Peyer's patch (tissue), 4 donors: ENCODE measurements at places on chromosomes 11 and 22. TPM values are rescaled to one million over a fixed set of nuclear protein-coding genes. Genes with fewer than 3 reads are reported as not detected.
A peak's percentile ranks its signal among the peaks of the same experiment; 100 is the strongest.

DNA sequence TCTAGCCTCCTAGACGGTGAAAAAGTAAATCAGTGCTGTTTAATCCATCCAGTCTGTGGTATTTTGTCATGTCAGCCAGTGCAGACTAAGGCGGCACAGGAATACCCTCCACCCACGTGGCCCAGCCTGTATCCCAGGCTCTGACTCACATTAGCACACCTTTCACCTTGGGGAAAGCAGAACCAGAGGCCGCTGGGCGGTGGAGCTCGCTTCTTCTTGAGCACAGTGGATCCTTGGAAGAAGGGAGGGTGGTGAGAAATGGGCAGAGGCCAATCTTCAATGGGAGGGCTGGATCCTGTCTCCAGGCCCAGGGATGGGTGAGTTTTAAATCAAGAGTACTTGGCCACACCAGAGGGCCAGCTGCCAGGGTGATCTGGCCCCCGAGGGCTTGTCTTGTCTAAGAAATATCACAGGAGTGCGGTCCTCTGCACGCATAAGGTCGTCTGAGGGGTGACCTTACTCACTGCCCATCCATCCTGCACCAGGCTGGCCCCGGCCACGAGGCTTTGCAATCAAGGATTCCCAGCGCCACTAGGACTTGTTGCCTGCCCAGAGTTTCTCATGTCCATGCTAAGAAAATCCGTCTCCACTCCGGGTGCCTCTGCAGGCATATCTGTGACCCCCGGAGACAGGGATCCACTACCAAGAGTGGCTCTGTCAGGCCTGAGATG is 658.5 kb downstream of the BRD1 start:
- DNase-seq, result no peak

DNA sequence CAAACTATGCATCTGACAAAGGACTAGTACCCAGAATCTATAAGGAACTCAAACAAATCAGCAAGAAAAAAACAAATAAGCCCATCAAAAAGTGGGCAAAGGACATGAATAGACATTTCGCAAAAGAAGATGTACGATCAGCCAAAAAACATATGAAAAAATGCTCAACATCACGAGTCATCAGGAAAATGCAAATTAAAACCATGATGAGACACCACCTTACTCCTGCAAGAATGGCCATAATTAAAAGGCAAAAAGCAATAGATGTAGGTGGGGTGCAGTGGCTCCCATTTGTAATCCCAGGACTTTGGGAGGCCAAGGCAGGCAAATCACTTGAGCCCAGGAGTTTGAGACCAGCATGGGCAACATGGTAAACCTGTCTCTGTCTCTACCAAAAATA is 10.4 kb upstream of the OR10V1 start:
- DNase-seq, result no peak

DNA sequence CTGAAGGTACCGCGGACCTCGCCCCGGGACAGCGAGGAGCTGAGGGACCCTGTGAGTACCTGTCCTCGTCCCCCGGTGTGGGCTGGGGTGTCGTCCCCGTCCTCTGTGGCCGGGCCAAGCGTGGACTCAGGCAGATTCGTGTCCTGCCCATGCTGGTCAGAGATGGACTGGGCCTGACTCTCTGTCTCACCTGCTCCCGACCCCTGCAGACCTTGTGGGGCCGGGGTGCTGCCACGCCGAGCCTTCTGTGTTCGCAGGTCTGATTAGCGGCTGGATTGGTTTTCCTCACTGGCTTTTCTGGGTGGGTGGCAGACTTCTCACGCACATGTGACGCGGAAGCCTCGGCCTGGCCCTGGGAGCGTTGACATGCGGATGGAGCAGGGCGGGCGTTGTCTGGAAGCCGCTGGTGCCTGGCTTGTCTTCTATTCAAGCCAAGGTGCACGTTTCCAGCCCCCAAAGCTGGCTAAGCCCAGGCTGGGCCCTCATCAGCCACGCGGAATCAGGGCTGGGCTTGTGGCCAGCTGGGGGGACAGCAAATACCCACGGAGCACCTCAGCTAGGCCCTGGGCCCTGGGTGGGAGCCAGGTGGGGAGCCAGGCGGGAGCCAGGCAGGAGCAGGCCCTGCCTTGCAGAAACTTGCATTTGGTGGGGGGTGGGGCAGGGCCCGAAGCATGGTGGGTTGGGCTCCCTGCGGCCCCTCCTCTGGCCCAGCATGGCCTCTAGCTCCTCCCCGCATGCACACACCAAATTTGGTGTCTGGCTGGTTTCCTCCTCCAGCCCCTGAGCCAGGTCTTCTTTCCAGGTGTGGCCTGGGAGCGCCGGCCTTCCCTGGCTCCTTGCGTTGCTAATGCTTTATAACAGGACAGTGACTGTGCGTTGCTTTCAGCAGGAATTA is 7.0 kb downstream of the GRAMD4 start:
- no peak for DNase-seq

DNA sequence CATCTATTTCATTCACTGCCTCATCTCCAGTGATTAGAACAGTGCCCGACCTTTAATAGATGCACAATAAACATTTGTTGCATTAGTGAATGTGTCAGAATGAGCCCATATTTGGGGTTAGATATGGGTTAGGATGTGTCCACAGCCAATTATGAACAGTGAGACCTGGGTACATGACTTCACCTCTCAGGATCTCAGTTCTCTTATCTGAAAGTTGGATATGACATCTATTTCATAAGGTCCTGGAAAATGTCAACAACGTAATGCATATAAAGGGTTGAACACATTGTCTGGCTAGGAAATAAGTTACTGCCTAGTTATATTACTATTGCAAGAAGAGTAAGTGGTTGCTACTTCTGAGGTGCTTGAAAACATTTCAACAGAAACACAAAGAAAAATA is 79.7 kb upstream of the LDLRAD3 start:
- DNase-seq, result no peak

- DNase-seq, result no peak
Measured at GRCh38 chr11:106708348-106708747, 309.9 kb downstream of the GUCY1A2 start.

- DNase-seq, result no peak
Measured at GRCh38 chr11:132231656-132232347, 861.4 kb downstream of the NTM start.

DNA sequence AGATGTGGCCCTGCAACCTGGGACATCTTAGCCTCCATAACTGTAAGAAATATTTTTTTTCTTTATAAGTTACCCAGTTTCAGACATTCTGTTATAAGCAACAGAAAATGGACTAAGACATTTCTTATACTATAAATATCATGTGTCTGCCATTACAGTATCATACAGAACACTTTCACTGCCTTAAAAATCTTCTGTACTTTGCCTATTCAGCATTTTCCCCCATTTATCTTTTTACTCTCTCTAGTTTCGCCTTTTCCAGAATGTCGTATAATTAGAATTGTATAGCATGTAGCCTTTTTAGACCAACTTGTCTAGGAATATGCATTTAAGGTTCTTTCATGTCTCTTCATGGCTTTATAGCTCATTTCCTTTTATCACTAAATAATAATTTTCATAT is 88.0 kb downstream of the PARVA start:
- no peak for DNase-seq

GRCh38 chr11:73387594-73388264 is 11.5 kb downstream of the RELT start:
- no peak for DNase-seq

GRCh38 chr22:20000246-20001081 is 16.2 kb downstream of the ARVCF start:
- no peak for DNase-seq

DNA sequence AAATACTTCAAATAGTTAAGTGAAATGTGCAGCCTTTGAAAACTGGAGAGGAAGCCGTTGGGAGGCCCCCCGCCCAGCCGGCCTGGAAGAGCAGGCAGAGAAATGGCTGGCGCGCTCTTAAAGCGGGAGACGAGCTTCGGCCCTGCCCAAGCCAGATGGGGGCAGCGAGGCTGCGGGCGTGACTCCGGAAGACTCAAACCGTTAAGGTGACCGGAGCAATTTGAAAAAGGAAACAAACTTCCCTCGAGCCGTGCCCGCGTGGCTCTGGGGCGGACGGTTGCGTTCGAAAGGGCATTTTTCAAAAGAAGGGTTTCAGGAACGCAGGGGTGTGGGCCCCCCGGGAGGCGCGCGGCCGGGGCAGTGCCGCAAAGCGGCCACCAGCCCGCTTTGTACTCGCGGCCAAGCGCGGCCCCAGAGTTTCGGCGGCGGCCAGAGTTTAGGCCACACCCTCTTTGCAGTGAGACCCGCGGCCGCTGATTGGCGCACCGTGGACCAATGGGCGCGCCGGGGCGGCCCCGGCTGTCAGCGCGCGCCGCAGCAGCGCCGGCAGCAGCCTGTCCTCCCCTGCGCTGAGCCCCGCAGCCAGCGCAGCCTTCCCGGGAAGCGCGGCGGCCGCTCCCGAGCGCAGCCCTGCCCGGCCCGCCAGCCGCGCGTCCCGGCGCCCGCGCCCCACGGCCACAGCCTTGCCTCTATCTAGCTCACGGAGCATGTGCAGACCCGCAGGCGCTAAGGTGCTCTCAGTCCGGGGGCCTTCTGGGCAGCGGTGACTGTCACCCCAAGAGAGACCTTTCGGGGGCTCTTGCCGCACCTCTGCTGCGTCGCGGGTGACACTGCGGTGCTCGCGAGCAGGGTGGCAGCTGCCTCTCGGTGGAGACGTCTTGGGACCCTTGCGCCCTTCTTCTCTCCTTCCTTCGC is at the start of gene NAV2:
NAV2 (plus strand) TSS at position 557 of the 915 bp plus-strand sequence. CDS start 859 bp downstream, outside the sequence.
- DNase-seq, result peak; percentile 93

DNA sequence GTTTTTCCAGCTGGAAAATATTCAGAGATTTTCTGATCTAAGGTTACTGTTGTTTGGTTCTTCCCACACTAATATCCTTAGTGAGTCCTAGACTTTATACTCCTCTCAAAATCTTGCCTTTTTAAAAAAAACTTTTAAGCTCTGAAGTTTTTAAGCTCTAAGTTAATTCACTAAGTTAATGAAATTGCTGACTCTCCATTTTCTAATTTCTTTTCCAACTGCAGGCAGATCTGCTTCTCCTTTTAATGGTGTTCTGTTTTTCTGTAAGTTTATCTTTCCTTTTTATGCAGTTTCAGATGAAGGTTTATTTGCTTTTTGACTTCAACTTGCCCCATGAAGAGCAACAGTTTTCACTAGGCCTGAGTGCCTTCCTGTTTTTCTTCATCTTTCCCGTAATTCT is 125.8 kb upstream of the ARHGAP42 start:
- DNase-seq, result no peak

GRCh38 chr11:122933416-122933815 is 48.2 kb downstream of the BSX start:
- DNase-seq, result no peak

DNA sequence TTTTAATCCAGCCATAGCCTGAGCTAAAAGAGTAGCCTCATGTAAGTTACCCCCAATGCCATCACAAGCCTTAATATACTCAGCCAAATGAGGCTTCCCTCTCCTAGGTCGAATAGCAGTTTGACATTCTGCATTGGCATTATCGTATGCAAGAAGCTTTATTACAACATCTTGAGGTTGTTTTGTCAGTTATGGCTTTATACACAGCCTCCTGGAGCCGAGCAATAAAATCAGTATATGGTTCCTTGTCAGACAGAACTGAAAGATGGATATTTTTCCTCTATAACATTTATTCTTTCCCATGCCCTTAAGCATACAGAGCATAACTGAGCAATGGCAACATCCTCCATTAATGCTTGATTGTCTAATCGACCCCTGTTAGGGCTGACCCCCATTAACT is 5.4 kb upstream of the DNAJB13 start:
- DNase-seq, result no peak

DNA sequence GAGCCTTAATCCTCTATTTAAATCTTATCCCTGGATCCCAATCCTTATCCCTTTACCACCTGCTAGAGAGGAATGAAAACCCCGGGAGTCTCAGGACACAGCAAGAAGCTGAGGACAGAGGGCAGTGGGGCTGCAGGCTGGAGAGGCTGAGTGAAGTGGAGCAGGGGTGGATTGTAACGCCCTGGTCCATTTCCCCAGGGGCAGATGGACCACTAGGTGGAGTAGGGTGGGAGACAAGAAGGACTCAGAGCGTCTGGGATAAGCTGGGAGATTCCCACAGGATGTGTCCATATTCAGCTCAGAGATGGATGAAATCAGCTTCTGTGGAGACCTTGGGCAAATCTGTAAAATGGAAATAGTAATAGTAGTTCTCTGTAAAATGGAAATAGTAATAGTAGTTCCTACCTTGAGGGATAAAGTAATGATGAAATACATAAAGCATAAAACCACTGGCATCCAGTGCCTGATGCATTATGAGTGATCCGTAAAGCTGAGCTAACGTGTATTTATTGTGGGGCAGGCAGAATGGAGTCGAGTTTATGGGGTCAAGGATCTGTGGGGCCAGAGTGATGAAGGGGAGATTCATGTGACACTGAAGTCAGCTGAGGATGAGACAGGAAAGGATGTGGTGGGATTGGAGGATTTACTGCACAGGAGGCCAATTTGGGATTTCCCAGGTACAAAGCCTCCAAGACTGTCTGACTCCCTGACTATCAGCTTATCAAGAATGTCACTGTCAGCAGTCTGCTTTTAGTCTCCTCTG is 1.9 kb upstream of the ROBO4 start:
- DNase-seq, result no peak

GRCh38 chr11:14552089-14552488 is 31.9 kb upstream of the PSMA1 start:
- no peak for DNase-seq

The ADAMTS15 gene
- 3.1 TPM for total RNA-seq

The MIOX gene
- not detected for total RNA-seq

The POLA2 gene
- total RNA-seq, result 25.6 TPM

The DERL3 gene
- total RNA-seq, result 5.5 TPM

The TBX10 gene
- total RNA-seq, result 64.1 TPM

The CAT gene
- 160 TPM for total RNA-seq

The DYNC2H1 gene
- total RNA-seq, result 4.7 TPM

The SORL1 gene
- total RNA-seq, result 194 TPM

The NCR3LG1 gene
- 3.3 TPM for total RNA-seq
